Activated CD4-positive, CD25-positive, alpha-beta regulatory T cell treated with anti-CD3 and anti-CD28 coated beads, Interleukin-2, amount 50 U/mL, for 16 hours (primary cell): ENCODE measurements at places on chromosomes 6 and 20.
A peak's percentile ranks its signal among the peaks of the same experiment; 100 is the strongest.

DNA sequence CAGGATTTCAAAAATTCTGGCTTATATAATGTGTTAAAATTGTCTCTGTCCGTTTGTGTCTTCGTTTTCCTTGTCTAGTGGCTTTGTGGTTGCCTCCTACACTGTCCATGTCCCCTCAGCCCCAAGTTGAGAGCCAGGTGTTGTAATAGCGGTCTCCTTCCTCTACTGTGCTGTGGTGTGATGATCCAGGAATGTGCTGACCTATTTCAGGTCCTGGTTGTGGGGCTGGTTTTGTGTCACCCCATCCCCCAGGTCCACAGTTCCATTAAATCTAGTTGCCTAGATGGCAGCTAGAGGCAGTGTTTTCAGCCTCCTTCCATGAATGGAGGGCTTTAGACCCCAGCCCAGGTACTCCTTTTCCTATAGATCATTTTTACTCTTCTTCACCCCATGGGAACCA, 128.7 kb downstream of the DNAH8 start:
- no peak for DNase-seq

DNA sequence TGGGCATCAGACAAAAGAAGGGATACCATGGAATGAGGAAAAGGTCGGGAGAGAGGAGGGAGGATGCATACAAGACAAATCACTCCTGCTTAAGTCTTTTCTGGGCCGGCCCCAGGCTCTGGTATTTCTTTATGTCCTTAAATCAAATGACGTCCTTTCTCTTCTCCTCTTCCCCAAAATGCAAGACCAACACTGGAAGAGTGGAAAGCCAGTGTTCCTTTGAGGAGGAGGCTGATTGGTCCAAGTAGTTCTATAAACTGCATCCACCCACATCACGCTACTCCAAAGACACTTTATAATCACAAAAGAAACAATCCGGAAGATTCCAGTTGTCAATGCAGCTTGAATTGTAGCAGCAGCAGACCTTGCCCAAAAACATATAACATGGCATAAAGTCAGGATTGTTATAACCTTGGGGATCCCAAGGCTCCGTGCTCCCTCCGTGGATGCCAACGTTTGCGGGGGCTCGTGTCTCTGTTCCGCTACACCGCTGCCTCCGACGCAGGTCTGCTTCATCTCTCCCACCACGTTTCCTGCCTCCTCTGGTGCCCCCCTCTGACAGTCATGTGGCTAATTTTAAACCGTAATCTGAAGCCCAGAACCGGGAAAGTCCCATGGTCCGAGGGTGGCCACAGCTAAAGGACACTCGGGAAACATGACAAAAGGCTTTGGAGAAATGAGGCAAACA, 47.1 kb downstream of the MCUR1 start:
- DNase-seq: no peak

DNA sequence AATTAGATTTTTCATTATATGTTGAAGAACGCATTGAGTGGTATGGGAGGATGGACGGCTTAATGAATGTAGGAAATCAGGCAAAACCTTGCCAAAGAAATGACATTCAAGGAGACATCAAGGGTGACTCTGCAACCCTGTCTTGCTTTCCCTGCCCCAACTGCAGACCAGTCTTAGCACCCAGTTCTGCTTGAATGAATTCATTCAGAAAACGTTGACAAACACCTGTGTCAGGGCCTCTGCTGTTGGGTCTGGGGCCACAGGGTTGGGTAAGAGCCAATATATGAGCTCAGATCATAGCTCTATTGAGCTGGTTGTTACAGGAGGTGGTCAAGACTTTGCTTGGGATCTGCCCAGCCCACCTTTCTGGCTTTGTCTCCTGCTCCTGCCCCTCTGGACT, 7.7 kb upstream of the ASXL1 start:
- DNase-seq: no peak

DNA sequence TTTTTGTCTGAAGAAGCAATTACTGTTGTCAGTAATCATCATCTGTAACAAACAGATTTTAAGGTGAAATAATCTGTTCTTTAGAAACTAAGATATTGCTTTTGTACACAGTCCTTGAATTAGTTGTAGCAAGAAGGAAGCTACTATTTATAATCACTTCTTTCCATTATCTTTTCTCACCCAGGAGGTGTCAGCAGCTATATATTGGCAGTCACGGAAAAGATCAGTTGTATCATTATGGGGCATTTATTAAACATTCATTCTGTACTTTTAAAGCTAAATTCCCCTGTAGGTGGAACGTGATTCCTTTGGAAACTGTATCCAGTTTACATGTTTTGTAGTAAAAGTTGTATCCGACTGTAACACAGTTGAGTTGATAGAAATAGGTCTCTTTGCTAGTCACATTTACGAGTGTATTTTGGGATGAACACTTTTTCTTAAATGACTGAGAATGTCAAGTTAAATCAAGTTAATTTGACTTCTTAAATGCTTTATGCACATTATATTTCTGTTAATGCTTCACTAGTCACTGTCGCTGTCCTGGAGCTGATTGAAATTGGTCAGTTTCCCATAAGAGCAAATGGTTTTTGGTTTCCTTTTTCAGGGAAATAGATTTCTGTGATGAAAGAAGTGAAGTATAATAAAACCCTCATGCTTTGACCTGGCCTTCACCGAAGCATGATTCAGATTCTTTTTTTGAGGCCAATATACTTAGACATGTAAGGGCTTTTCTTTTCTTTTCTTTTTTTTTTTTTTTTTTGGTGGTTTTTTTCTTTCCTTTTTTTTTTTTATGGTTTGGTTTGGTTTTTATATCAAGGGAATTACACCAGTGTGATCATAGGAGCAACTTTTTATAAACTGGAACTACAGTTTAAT, 5.1 kb downstream of the QKI start:
- no peak for DNase-seq

DNA sequence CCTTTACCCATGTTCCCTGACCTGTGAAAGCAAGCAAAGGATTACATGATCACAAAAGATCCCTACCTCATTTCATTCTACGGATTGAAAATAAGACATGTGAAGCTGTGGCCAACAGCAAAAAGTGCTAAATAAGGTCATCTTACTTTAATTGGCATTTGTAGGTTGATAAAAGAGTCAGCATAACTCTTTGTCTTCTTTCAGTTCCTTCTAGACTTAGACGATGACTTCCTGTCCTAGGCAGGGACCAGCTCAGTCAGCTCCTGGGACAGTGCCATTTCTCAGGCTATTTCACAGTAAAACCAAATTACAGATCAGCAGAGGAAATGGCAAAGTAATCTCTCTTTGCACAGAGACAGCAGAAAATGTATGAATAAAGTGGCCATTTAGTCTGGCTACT, 480.7 kb downstream of the RFPL4B start:
- DNase-seq: no peak

GRCh38 chr6:11042750-11043377, 1.2 kb downstream of the ELOVL2 start:
- DNase-seq: no peak

- no peak for DNase-seq
These were observed 597.0 kb downstream of the HTR1B start for GRCh38 chr6:76866091-76866915.

DNA sequence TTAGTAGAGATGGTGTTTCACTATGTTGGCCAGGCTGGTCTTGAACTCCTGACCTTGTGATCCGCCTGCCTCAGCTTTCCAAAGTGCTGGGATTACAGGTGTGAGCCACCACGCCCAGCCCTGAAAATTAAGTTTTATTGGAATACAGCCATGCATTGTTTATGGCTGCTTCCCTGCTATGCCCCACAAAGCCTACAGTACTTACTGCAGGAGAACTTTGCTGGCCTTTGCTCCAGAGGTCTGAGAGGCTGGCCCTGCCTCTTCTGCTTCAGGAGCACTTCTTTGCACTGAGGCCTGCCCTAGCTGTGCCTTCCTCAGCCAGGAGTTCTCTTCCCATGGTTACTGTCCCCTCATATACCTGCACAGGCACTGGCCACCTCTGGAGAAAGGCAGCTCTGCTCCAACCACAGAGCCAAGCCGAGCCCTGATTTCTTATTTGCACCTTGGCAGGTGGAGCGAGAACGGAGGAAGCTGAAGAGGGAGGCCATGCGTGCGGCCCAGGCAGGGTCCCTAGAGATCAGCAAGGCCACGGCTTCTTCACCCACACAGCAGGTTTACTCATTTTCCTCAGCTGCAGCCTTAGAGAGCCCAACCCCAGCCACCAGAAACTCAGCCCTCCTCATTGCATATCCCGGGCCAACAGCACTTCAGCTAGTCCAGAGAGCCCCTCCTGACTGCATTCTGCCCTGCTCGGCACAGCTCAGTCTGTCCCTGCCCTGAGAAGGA, 20.8 kb downstream of the C20orf173 start:
- no peak for DNase-seq

GRCh38 chr6:37130704-37131103, 39.2 kb upstream of the PIM1 start:
- DNase-seq: no peak

DNA sequence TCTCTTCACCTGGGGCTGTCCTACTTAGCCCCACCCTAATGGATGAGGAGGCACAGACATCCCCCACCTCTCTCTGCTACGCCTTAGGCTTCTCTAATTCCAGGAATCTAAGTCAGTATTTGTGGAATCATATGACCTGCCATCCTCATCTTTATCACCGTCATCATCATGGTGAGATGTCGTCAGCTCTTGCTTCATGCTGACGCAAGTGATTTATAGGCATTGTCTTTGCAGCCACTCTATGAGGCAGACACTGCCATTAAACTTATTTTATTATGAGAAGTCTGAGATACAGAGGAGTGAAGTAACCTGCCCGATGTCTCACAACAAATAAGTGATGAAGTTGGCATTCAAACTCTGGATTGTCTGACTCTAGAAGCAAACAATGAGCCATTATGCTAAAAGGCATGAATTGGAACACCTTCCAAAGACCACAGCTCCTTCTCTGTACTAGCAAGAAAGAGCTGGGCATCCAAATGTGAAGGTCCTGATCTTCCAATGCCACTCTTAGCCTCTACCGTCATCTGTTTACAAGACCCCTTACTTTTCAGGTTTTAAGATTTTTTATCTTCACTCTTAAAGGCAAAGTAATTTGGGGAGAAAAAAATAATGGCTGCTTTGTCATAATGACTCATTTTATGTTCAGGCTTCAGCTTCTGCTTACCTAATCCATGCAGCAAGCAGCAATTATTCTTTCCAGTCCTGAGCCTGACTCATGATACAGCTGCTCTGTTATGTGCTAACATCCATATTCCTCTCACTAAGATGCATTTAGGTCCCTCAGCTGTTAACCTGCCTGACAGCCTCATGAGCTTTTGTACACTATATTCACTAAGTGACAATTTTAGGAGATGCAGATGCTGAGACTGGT, 113.7 kb upstream of the BCLAF1 start:
- DNase-seq: no peak

DNA sequence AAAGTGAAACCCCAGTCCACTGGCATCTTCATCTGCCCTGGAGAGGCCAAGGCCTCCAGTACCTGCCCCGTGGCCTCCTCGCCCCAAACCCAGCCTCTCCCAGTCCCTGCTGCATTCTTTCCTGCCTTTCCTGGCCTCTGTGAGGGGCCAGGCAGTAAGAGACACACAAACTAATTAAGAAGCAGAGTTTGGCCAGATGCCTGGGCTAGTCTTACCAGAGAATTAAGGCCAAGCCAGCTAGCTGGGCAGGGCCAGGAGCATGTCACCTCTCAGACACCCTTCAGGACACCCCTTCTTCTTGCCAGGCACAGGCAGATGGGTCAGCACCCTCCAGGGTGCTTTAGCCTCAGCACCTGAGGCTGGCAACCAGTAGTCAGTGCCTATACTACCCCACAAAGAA, 2.4 kb downstream of the MDGA1 start:
- DNase-seq: no peak

DNA sequence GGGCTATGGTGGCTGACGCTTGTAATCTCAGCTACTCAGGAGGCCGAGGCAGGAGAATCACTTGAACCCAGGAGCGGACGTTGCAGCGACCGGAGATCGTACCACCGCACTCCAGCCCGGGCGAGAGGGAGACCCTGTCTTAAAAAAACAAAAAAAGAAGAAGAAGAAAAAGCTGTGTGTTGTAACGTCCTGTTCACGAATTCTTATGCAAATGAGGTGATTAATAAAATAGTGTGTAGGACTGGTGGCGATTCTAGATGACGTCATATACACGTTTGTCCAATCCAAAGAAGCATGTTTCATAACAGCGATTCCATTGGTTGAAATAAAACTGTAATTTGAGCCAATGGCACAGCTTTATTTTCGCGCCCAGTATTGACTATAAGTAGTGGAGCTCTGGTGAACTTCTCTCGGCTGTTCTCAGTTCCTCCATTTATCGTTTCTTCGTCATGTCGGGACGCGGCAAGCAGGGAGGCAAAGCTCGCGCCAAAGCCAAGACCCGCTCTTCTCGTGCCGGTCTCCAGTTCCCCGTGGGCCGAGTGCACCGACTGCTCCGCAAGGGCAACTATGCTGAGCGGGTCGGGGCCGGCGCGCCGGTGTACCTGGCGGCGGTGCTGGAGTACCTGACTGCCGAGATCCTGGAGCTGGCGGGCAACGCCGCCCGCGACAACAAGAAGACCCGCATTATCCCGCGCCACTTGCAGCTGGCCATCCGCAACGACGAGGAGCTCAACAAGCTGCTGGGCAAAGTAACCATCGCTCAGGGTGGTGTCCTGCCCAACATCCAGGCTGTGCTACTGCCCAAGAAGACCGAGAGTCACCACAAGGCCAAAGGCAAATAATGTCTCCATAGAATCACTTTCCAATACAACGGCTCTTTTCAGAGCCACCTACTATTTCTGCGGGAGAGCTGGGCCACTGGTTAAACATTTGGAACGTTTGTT, 47.0 kb downstream of the OR2B2 start:
- peak; percentile 58 for DNase-seq

GRCh38 chr20:16123623-16124022, 449.6 kb downstream of the KIF16B start:
- DNase-seq: no peak

GRCh38 chr6:17311595-17312311, 30.6 kb downstream of the RBM24 start:
- DNase-seq: no peak

DNA sequence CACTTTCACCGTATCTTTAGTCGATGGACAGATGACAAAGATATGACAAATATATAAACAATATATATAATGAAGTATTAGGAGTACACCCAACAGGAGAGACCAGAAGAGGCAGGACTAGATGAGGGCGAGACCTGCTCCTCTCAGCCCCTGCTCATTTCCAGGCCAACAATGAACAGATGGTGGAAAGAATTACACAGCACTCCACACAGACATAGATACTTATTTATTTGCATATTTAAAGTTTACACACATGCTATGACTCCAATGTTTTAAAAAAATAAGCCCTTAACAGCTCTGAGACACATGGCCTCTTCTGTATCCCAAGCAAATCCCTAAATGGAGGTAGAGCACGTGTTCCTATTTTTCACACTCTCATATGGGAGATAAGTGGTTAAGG, 10.4 kb downstream of the FAM210B start:
- DNase-seq: no peak

- DNase-seq: no peak
These were observed 48.2 kb downstream of the FRK start for GRCh38 chr6:116012471-116012949.

DNA sequence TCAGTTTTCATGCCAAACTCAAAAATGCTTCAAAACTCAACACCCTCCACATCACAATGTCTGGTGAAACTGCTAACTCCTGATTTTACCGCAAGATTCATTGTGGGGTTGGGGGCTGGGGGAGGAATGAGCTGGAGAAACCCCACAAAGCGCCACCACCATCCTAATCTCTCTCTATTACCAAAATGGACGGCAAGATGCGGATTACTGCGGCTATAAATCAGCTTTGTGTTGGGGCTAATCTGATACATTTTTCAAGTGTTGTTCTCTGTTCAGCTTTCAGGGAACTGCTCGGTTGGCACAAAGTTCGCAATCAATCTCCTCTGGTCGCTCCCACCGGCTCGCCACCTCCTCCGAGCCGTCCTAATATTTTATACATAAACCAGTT, 83.7 kb downstream of the TMEM242 start:
- no peak for DNase-seq
